Activated naive CD4-positive, alpha-beta T cell treated with Interleukin-2 at 50 U/mL for 16 hours (primary cell): ENCODE measurements at places on chromosomes 4 and X.

GRCh38 chr4:126213996-126214395 lies 899.2 kb downstream of the FAT4 start:
- DNase-seq = no peak

GRCh38 chr4:126955292-126956183 lies 677.2 kb upstream of the INTU start:
- no peak for DNase-seq

GRCh38 chr4:137678796-137679195 lies 146.5 kb upstream of the PCDH18 start:
- no peak for DNase-seq

- DNase-seq = no peak
These were observed 13.4 kb upstream of the TNIP3 start for GRCh38 chr4:121177246-121178137.

DNA sequence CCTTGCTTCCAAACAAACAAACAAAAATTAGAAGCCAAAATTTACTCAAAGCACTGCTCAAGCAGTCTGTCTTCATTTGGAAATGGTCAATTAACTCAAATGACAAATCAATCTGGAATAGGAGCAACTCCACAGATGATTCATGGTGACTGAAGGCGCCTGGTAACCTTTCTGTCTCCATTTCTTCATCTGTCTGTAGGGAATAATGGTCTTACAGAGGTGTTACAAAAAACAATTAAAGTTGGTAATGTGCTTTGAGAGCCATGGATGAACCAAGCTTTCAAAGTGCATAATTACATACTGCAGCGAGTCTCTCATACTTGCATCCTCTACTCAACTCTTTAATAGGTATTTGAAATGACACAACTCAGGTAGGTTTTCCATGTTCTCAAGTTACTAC lies 38.3 kb upstream of the STAG2 start:
- DNase-seq = no peak

- DNase-seq = no peak
These were observed 16.8 kb downstream of the SMAD1 start for GRCh38 chr4:145498430-145498829.

DNA sequence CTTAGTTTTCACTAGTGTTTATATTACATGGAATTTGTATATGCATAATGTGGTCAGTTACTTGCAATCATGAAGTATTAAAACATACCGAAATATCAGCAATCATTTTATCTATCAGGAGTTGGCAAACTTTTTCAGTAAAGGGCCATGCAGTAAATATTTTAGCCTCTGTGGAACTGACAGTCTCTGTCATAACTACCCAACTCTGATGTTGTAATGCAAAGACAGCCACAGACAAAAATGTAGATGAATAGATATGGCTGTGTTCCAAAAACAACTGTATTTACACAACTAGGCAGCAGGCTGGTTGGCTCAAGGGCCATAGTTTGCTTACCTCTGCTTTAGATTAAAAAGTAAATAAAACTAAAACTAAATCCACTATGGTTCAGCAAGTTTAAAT lies 200.2 kb downstream of the HS3ST1 start:
- no peak for DNase-seq

DNA sequence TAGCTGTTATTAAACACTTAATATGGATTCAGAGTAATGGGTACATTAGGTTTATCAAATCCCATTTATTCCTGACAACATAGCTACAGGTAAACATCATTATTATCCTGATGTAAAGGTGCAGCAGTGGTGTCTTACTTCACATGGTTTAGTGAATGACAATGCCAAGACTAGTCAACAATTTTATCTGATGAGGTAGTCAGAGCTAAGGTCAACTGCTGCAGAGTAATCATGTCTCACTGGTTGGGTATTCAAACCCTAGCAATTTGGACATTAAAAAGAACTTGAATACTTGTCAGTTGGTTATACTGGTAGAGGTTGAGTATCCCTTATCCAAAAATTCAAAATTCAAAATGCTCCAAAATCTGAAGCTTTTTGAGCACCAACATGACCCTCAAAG lies 117.6 kb downstream of the MAB21L2 start:
- DNase-seq = no peak

DNA sequence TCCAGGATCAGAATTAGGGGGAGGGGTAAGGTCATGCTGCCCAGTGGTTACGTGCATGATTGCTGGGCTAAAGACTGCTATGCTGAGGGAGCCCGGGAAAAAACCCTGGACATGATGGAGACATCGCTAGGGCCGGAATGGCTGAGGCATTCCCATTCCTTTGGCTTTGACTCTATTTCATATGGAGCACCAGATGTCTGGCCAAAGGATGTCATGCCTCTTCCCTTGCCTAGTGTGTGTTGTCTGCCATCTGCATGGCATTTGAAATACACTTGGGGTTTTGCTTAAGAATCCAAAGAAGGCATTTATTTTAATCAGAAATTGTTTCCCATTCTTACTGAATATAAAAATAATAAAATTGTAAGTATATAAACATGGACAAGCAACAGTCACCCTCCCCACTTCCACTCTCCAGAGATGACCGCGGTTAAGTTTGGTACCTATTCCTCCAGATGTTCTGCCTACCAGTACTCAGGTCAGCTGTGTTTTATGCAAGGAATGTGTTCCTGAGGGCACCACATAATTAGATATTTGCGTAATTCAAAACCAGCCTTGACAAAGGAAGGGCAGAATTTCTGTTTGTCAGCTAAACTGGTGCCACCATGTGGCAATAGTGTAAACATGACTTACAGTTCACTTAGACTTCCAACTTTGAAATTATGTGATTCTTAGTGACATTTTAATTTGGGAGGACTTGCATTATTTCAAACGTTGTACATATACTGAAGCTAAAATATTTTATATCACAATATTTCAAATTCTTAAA lies 105.9 kb downstream of the CT47B1 start:
- DNase-seq = no peak

- DNase-seq = no peak
These were observed 1161.3 kb downstream of the C4orf33 start for GRCh38 chr4:130257271-130257670.

DNA sequence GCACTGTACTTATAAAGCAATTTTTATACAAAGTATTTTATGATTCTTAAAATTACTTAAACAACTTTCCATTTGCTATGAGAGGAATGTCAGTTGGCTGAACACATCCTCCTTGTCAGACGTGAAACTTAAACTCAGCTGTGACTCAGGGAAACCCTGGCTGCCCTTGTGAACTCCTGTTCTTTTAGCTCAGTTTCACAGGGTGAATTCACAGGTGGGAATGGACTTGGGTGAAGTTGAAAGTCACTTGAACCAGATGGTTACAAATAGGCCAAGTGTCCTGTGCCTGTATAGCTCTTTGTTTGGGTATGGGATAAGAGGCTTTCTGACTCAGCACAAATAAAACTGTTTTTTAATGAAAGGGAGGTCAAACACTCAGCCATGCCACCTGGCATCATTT lies 67.4 kb upstream of the FAM47B start:
- no peak for DNase-seq

GRCh38 chr4:152708796-152709195 lies 29.0 kb upstream of the TMEM154 start:
- DNase-seq = no peak

GRCh38 chr4:17665852-17666251 lies 51.4 kb downstream of the MED28 start:
- no peak for DNase-seq

GRCh38 chrX:20472148-20472547 lies 205.4 kb upstream of the RPS6KA3 start:
- DNase-seq = no peak

DNA sequence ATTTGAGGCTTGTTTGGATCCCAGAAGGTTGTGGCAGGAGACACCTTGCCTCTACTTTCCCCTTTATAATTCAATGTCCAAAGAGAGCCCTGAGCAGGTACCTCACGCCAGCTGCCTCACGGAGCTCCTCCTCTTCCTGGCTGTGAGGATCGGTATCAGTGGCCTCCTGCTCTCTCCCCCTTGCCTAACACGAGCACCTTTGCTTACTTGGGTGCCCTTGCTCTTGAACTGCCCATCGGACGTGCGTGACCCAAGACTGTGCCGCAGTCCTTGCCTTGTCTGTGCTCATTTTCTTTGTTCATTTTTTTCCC lies 27.8 kb upstream of the MSANTD1 start:
- DNase-seq = no peak

DNA sequence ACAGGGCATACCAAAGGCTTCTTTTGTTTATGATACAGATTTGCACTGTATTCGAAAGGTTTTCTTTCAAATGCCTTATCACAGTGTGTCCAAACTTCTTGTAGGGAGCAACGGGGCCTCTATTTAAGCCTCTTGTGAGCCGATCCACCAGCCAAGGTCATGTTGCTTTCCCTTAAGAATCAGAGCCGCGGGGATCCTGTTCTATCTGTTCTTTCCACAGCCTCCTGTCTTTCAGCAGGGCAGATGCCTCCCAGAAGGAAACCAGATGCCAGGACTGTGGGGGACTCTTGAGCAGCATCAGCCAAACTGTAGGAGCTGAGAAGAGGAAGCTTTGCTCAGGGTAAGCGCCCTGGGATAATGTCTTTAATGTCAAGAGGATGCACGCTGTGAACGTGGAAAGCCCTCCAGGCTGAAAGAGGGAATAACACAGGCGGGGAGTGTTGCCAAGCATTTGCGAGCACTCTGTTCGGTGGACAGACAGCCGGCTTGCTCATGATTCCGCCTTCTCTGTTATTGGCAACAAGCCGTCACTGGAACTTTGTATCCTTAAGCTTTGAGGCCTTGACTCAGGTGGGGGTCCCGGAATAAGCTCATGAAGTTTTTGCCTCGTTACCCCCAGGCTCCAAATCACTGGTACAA lies 279.8 kb upstream of the FRG1 start:
- no peak for DNase-seq

- DNase-seq = no peak
These were observed 177.3 kb downstream of the BANK1 start for GRCh38 chr4:101967697-101968346.

DNA sequence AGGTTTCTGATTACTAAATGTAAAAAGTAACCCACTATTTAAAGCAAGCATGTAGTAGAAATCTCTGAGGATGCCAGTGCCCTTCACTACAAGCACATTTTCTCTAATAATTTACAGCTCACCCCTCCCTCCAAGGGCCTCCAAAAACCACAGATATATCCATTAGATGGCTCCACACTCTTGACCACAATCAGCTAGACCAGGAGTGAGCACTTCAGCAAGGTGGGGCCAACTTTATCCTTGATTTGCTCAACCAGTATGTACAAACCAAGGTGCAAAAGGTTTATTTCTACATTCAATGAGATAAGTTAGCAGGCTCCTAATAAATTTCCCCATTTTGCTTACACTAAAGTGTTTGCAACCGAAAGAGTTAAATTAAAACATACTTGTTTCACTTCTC lies 35.8 kb downstream of the RFC1 start:
- no peak for DNase-seq

- no peak for DNase-seq
These were observed 372.7 kb upstream of the BOD1L1 start for GRCh38 chr4:14000091-14000814.

DNA sequence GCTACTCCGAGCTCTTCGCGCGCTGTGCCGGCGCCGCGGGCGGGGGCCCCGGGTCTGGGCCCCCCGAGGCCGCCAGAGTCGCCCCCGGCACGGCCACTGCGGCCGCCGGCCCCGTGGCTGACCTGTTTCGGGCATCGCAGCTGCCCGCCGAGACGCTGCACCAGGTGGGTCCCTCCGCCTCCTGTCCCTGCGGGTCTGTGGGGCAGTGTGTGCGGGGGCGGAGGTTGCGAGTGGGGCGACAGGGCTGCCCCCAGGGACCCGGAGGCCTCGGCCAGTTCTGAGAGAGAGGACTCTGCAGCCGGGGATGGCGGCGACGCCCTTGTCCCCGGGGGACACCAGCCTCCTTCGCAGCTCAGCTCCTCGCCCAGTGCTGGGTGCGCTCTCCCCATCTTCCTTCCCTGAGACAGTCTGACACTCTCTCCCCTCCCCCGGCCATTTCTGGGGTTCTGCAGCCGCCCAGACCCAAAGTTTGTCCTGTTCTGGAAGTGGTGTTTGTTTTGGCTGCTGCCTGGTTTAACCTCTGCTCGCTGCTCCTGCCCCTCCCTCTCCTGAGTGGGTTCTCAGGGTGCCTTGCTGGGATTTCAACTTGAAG lies 609 bp downstream of the REPS2 start:
- DNase-seq = peak; percentile 2
